ENCODE measurements at places on chromosomes 5 and 9.

- peaks cover 7% of the 10 kb centered on the region for H3K36me3 ChIP-seq
- no peaks in the 10 kb centered on the region for H3K4me1 ChIP-seq
- H3K27me3 ChIP-seq, result no peaks in the 10 kb centered on the region
- no peak overlapping the region for H3K27ac ChIP-seq
- DNase-seq, result no peak
- no peak overlapping the region for H3K4me3 ChIP-seq
These were observed 94.3 kb downstream of the MVB12B start for GRCh38 chr9:126420643-126421564.

- no peak overlapping the region for H3K27ac ChIP-seq
- H3K4me3 ChIP-seq, result no peak overlapping the region
- H3K27me3 ChIP-seq, result no peaks in the 10 kb centered on the region
- peaks cover 7% of the 10 kb centered on the region for H3K36me3 ChIP-seq
- H3K4me1 ChIP-seq, result no peaks in the 10 kb centered on the region
- no peak for DNase-seq
These were observed 103.3 kb downstream of the CD180 start for GRCh38 chr5:67093279-67093678.

- no peaks in the 10 kb centered on the region for H3K27me3 ChIP-seq
- H3K4me3 ChIP-seq, result no peak overlapping the region
- H3K4me1 ChIP-seq, result no peaks in the 10 kb centered on the region
- no peak for DNase-seq
- H3K27ac ChIP-seq, result no peak overlapping the region
These were observed 118.7 kb downstream of the DIRAS2 start for GRCh38 chr9:90523958-90524357.

DNA sequence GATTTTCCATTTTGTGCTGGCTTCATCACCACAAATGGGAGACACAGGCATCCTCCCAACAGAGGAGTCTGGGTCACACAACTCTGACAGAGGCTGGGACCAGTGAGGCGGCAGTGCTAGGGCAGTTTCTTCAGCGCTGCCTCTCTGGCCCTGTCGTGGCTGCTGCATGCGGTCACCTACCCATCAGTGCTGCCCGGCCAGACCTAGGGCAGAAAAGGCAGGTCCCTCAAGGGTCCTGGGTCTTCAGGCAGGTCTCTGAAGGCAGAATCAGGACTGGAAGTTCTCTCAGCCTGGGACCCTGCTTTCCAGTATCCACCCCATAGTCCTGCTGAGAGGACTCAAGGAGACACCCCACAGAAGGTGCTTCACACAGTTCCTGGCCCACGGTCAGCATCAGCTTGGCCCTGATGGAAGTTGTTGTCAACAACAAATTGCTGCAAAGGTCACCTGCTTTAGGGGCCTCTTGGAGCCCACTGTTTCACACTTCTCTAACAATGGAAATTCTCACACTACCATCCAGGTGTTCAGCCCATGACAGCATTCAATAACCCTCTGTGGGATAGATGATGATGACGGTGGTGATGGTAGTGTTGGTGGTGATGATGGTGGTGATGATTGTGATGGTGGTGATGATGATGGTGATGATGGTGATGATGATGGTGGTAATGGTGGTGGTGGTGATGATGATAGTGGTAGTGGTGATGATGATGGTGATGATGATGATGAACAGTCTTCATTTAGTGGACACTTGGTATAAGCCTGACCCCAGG lies 146.4 kb upstream of the PPP1R26 start:
- H3K27ac ChIP-seq, result no peak overlapping the region
- no peak overlapping the region for H3K4me3 ChIP-seq
- H3K36me3 ChIP-seq, result no peaks in the 10 kb centered on the region
- DNase-seq, result no peak

DNA sequence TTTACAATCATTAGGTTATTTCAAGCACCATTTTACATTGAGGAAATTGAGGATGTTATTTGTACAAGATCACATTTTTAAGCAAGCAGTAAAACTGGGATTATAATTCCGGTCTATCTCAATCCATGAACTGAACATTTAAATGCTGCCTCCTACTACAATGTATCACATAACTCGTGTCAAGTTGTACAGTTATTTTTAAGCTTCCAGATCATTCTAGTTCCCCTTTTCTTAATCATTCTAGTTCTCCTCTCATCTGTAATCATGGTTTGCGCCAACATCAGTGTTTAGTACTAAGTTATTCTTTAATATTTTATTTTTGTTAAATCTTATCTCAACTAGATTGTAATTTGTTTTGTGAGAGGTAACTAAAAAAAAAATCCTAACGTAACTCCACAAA lies 2.4 kb upstream of the UHRF2 start:
- no peak for DNase-seq
- no peak overlapping the region for H3K27ac ChIP-seq
- H3K27me3 ChIP-seq, result no peaks in the 10 kb centered on the region
- H3K4me3 ChIP-seq, result no peak overlapping the region
- H3K4me1 ChIP-seq, result peaks cover 20% of the 10 kb centered on the region
- no peaks in the 10 kb centered on the region for H3K36me3 ChIP-seq

All from right atrium auricular region (tissue), 2 donors.